Foreskin keratinocyte (primary cell): ENCODE measurements at places on chromosomes 11 and 22. TPM values are rescaled to one million over a fixed set of nuclear protein-coding genes. Genes with fewer than 3 reads are reported as not detected.

The BACE1-AS gene
- polyA plus RNA-seq: 2.9 and 3.4 TPM in 2 replicates

The PI4KA gene
- polyA plus RNA-seq: 19.7 and 20.9 TPM in 2 replicates

The PAMR1 gene
- polyA plus RNA-seq: 0.37 and 0.62 TPM in 2 replicates

The MIF gene
- 995 and 1,070 TPM in 2 replicates for polyA plus RNA-seq

The KCNJ5 gene
- polyA plus RNA-seq: 0.65 and 2.5 TPM in 2 replicates
